Omental fat pad (tissue), 4 donors: ENCODE measurements at places on chromosomes 5 and 9. TPM values are rescaled to one million over a fixed set of nuclear protein-coding genes. Genes with fewer than 3 reads are reported as not detected.

Gene KCNV2
- total RNA-seq: not detected

Gene OBP2B
- total RNA-seq: not detected

DNA sequence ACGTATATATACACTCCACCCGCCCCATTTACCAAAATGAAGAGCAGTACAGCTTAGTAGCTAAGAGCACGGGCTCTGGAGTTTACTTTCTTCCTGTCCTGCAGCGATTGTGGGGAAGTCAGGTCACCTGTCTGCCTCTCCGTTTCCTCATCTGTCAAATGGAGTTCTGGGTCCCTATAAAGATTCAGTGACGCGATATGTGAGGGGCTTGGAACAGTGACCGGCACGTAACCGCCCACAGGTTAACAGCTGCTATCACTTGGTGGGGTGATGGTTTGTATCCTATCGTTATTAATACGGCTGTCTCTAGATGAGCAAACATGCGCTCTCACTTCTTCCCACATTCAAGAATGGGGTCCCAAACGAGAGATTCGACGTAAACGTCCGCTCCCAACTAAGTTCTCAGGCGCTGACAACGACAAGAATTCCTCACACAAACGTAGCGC is 426 bp downstream of the FAM114A2 start:
- DNase-seq: no peak

DNA sequence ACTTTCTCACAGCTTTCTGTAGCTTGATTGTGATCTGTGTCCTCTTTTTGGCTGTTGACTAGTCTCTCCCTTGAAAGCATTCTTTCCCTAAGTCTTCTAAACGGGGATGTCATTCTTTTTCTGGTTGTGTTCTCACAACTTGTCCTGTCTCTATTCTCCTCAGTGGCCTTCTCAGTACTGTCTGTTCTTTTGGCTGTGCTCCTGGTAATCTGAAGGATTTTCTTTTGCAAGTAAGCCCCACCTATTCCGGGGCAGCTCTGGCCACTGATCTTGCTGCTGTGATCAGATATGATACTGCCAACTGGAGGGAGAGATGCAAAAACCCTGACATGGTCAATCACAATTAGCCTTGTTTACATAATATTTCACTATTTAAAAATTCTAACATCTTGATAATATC is 172.2 kb downstream of the CDC42SE2 start:
- DNase-seq: no peak

GRCh38 chr9:36603006-36603405 is 30.3 kb downstream of the MELK start:
- DNase-seq: no peak

DNA sequence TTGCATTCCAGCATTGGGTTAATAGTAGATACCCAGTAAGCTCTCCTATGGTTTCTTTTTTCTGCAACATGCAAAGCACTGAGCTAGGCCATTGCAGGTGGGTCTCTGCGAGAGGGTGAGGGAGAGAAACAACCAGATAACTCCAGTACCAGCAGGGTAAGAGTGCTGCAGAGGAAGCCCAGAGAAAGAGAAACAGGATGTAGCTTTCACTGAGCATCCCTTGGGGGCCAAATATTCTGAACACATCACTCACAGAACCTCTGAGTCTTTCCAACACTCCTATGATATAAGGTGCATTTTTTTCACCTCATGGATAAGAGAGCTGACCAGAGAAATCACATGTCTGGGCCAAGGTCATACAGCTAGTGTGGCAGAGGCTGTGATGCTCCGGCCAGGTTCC is 76.7 kb downstream of the TRIM32 start:
- no peak for DNase-seq

- no peak for DNase-seq
Observed at GRCh38 chr5:154455585-154455984, 9.8 kb downstream of the SAP30L start.

DNA sequence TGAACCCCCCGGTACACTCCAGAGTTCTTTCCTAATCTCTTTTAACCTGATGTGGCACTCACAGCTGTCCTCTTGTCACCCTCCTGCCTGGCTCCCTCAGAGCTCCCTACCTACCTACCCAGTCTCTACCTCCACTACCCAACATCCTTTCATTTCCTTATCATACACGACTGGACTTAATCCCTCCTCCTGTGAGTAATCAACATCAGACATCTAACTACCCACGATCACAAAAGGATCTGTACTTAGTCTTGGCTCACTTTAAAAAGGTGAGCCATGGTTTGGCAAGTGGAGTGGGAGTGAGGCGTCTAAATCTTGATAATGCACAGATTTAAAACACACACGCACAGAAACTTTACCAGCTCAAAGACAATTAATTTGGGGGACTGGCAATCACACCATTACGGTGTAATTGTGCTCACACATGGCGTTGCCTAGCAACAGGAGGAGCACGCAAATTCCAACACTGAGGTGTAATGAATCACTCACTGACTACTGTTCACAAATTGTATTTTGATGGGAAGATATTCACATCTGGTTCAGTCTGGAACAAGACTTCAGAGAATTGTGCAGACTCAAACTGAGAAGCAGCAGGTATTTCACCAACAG is 235.9 kb downstream of the EPB41L4A start:
- DNase-seq: no peak

Gene PDE4D
- 44.0 TPM for total RNA-seq

Gene SPAG8
- total RNA-seq: not detected

DNA sequence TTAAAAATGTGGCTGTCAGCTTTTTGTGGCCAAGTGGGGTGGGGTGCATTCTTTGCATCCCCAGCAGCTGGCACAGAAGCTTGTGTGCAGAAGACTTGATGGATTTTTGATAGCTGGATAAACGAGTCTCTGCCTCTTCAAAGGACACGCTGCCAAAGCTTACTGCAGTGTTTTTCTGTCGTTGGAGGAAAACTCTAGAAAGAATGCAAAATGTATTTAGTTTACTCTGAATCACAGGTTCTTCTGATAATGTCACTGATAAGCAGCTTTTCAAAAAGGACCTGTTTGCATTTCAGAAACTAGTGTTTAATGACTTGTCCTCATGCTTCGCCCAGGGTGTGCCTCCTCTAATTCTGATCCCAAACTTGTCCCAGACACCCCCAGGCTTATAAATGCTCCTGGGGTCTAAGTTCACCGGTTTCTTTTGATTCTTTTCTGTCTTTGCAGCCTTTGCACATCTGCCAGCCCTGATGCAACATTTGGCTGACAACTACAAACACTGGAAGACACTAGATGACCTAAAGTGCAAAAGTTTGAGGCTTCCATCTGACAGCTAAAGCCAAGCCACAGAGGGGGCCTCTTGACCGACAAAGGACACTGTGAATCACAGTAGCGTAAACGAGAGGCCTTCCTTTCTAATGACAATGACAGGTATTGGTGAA is 66.0 kb downstream of the WDR41 start:
- DNase-seq: no peak

GRCh38 chr5:83488271-83488670 is 16.7 kb downstream of the VCAN start:
- no peak for DNase-seq

- DNase-seq: no peak
Observed at GRCh38 chr9:95991326-95991725, 115.8 kb downstream of the ERCC6L2 start.

DNA sequence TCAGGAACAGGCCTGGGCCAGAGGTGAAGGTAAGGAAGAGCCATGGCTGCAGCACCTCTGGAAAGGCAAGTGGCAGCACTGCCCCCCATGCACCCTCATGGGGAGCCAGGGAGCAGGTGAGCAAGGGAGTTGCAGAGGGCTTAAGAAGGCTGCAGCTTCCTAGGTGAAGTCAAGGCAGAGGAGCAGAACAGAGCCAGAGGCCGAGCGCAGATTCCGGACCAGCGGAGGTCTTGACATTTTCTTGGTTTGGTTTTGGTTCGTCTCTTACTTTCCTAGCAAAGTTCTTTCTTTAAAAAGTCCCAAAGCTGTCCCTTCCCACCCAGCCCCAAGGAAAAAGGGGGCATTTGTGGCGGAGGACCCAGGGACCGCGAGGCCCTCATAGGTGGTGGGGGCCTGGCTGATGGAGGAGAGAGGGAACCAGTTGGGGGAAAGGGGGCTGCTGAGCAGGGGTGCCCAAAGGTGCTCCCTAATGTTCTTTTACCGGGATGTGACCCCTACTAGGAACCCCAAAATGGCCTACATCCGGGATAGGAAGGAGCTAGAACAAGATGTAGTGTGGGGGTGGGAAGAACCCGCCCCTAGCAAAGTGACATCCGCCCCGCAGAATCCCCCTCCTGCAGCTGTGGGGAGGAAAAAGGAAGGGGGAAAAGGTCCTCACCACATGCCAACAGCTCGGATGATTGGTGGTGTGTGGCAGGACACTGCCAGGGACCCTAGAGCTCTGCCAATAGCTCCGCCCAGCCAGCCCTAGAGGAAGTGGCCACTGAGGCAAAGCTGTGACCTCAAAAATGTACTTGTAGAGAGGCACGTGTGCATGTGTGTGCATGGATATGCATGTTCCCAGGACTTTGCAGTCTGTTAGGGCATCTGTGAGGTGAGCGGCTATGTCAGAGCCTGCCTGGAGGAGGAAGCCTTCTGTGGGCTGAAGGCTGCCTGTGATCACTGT is 914 bp upstream of the CD72 start:
- no peak for DNase-seq

- DNase-seq: no peak
Observed at GRCh38 chr5:118722122-118723020, 266.0 kb downstream of the DTWD2 start.

Gene FAM163B
- not detected for total RNA-seq

GRCh38 chr5:84623019-84623418 is 238.3 kb upstream of the EDIL3 start:
- DNase-seq: no peak

Gene SVEP1
- 465 TPM for total RNA-seq

DNA sequence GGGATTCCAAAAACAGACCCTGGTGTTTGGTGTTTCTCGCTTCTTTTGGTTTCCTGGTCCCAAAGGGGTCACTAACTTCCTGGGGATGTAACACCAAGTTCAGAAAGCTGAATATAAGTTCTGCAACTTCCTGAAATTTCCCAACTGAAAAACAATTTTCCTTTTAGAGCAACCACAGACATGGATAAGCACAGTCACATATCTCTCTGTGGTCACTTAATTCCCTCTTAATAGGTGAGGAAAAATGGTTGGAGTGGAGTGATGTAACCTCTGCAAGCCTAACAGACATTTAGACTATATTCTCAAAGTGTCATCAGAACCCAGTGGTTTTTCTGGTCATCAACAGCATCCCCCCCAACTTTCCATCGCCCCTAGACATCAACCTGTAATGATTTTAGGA is 135.3 kb downstream of the PRELID2 start:
- DNase-seq: no peak

Gene FOXD4L3
- total RNA-seq: not detected

DNA sequence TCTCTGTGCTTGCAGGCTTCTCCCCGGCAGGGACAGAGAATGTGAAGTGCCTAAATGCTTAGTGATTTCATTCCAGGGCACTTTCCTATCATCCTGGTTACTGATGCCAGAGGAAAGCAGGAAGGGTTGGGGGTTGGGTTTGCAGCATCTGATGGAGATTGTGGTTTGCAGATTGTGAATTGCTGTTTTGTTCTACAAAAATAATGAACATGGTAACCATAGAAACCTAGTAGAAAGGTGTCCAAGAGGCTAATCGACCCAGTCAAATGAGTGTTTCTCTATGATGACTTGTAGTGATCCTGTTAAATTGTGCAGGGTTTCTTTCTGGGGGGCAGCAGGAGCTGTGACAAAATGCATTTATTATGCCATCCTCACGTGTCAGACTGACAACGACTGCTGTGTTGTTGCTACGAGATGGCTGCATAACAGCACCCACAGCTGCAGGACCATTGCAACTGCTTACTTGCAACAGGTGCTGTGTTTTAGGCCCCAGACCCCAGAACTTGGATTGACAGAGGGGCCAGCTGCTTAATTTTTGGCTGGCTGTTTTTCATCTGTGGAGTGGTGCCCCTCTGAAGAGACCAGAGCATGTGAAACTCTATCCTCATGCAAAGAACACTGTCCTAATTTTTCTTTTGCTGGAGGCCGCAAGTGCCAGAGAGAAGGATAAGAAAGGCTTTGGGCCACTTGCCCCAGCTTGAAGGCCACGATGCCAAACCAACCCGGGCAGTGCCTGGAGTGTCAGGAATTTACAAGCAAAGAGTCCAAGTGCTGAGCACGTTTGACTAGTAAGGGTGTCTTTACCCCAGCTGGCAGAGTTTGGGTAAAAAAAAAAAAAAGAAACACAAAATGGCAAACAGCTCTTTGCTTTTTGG is 397.8 kb downstream of the GADD45G start:
- DNase-seq: no peak

DNA sequence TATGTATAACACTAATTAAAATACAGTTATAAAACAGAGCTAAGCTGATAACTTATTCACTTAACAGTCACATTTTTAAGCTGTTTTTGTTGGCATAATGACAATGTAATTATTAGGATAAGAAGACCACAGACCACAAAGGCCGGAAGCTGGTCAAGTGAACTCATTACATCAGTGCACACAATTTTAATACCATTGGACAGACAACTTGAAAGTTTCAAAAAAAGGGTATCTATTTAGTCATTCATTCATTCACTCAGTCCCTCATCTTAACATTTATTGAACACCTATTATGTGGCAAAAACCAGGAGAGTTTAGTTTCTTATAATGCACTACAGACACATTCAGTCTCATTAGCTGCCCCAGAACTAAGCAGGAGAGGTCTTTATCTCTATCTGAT is 11.6 kb downstream of the ERP44 start:
- no peak for DNase-seq

Gene PIK3R1
- total RNA-seq: 184 TPM

Gene PCDHB13
- total RNA-seq: 2.3 TPM

DNA sequence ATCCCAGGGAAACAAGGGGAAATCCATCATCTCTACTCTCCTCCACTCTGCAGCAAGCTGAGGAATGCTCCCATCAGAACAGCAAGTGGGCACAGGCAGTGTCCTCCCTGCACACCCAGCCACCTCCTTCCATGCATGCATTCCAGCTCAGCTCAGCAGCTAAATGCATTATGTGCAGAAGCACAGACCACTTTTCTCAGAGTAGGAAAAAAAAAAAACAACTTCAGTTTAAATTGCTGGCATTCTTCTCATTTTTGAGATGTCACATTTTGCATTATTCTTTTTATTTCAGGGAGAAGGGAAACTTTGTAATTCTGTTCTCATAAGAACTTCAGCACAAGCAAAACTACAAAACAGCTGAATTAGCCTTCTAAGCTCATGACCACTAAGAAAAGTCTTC is 312.2 kb downstream of the SEMA5A start:
- DNase-seq: no peak

DNA sequence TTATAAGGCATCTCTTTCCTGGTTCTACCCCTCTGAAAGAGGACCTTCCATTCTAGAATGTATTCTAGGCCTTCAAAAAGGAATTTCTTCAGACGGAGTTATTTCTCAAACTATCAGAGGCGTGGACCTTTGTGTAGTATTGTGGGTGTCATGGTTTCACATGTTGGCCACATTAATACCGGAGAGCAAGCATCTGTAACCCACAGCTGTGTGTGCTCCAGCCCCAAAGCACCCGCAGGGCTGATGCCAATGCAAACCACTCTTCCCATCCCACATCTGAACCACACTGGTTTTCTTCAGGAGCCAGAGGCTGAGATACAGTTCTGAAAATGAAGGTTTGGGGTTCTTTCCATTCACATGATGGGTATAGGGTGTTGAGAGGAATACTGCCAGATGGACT is 127.1 kb downstream of the BNC2 start:
- no peak for DNase-seq

GRCh38 chr9:97570899-97571298 is 62.3 kb downstream of the TSTD2 start:
- no peak for DNase-seq
